ENCODE measurements at places on chromosomes 3 and 15.

DNA sequence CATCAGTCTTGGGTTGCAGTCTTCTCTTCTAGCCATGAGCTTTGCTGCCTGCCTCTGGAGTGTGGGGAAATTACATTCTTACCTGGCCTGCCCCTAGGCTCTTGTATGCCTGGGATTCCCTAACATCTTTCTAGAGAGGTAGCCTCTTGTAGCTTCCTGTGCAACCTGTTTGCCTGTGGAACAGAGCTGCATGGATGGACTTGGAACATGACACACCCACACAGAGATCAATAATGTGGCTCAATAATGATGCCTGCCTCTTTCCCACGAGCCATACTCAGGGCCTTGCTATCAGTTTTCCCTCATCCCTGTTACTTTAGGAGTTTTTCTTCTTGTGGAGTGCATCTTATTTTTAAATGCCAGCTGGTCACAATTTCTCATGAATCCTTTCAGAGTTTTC, 11.4 kb downstream of the CHCHD6 start:
- no peak for DNase-seq

DNA sequence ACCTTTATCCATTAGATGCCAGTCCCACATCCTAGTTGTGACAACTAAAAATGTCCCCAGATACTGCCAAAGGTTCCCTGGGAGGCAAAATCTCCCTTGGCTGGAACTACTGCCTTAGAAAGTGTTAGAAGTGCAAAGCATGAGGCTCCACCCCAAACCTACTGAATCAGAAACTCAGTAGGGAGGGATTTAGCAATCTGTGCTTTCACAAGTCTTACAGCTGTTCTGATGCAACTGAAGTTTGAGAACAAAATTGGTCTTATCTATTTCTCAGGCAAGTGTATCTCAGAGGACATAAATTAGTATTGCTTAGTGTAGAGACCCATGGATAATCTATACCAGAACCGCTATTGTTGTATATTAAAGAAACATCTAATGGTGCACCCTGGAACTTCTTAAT, 70.2 kb downstream of the CLDN1 start:
- no peak for DNase-seq

DNA sequence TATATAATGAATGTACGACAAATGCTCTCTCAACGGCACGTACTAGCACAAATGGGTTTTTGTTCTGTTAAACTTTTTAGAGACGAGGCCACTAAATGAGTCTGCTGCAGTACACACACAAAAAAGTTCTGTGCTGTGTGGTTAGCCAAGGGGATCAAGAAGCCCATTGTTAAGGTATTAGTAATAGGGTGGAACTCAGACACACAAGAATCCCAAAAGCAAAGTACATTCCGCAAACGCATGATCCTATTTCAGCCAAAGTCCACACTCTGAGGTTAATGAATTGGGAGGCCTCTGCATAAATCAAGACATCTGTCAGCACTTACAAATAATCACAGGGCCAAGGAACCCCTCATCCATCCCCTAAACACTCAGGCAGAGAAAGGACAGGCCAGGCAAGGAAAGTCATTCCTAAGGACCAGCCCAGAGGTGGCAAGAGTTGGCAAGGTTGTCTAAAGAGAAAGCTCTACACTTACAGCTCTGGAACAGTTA, 12.1 kb downstream of the OSBPL10 start:
- no peak for DNase-seq

DNA sequence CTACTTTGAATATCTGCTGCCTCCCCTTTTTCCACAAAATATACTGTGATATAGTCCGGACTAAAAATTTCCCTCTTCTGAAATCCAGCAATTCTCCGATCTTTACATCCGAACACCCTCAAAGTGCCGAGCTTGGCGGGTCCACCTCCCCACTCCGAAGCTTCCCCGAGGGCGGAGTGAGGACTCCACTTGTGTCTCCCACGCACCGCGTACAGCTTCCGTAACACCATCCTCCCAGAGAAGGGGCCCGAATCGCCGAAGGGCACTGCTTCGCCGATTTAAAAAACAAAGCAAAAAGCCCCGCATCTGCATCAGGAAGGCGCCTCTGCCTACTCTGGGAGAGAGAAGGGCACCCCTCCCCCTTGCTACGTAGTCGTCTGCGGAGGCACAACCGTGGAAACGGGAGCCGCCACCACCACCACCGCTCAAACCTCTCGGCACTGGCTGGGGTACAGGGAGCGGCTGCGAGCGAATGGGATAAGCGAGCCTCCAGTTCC, 551 bp downstream of the NCBP2 start:
- peak; percentile 27 for DNase-seq

GRCh38 chr15:60390231-60390630, 7.6 kb downstream of the ANXA2 start:
- no peak for DNase-seq

GRCh38 chr15:89569090-89569745, 6.1 kb upstream of the TICRR start:
- no peak for DNase-seq

- DNase-seq, result no peak
Observed at GRCh38 chr3:140334132-140334929, 343.5 kb upstream of the TRIM42 start.

DNA sequence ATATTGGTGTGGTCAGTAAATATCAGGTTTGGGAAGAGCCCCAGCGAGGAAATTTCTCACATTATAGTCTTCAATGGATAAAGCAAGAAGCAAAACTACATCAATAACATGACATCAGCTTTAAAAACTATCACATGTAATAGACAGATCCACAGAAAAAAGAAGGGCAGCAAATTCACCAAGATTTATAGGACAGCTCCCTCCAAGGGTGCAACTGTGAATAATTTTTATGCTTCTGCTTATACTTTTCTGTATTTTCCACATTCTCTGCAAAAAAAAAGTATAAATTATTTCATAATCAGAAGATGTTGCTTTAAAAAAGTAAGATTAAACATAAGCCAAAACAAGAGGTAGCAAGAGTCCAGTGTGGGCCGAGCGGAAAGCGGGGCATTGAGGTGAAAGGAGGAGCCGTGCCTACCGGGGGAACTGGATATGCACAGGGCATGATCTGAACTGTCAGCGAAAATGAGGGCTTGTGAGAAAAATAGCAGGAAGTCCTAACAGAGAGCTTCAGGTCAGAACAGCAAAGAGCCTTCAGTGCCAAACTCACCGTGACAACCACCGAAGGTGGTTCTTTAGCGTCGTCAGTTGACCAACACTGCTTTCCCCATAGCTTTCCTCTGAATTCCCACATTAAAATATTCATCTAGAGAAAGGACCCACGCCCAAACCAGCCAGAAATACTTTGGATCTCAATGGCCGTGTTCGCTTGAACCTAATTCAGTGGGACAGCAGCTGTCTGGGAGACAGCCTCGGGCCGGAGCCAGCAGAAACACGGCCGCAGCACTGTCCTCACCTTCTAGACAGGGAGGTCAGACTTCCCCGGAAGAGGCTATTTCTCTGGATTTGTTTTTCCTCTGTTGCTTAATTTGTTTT, 59.8 kb downstream of the FAM174B start:
- DNase-seq, result no peak

DNA sequence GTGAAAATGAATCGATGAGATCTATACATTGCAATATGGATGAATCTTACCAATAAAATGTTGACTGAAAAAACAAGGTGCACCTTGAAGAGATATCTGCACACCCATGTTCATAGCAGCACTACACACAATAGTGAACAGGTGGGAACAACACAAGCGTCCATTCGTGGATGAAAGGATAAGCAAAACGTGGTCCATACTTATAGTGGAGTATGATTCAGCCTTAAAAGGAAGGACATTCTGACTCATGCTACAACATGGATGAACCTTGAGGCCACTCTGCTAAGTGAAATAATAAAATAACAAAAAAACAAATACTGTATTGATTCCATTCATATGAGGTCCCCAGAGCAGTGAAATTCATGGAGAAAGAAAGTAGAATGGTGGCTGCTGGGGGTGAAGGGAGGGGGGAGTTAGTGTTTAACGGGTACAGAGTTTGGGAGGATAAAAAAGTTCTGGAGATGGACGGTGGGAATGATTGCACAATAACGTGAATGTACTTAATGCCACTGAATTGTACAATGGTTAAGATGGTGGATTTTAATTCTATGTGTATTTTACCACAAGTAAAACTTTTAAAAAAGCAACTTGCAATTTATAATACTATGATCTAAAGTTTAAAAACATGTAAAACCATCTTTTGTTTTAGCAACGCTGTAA, 35.6 kb downstream of the IQSEC1 start:
- DNase-seq, result no peak

GRCh38 chr3:30858894-30859389, 35.5 kb downstream of the GADL1 start:
- DNase-seq, result no peak

DNA sequence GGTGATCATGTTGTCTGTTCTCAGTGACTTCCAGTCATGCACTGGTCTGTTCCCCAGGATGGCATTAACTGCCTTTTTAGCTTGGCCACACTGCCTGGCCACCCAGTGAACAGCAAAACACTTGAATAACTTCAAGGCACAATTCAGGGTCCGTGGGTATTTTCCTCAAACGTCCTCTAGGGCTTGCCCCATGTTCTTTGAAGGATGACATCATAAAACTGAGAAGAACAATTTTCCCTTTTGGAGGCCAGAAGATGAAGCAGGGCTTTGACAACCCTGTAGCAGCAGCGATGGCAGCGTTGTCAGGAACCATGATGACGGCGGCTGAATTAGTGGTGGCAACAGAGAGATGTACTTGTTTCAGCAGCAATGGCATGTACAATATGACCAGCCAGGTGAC, 465.9 kb upstream of the ONECUT1 start:
- no peak for DNase-seq

DNA sequence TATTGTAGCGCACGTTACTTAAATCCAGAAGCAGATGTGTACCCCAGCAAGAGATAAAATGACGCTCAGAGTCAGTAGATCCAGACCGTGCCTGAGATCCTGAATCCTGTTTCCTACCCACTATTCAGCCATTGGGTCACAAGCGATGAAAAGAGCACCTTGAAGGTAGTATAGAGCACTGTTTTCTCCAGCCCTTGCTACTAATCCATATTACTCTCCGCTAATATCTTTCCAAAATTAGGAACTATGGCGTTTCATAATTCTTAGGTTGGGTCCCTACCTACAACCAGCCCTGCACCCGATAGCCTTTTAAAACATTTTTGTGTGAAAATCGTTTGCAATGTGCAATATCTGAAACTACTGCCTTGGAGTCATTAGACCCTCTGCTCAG, 596 bp downstream of the BTD start:
- DNase-seq, result no peak
